ENCODE measurements at places on chromosomes 1 and 21.

GRCh38 chr1:107450899-107451664, 310.2 kb downstream of the NTNG1 start:
- peak; percentile 80 for DNase-seq

DNA sequence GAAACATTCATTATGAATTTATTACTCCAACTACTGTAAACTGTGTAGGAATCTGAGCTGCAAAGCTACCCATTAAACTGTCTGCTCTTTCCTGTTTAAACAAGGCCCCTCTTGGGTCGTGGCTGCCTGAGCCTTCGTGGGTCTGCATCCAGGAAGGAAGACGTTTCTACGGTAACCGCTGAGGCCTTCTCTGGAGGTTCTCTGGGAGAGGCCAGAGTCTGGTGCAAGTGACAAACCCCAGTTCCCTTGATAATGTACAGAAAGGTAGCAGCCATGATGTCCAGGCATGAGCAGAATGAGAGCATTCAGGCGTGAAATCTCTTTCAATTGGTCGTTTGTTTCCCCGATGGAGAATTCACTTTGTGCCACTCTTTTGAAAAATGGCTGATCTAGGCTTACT, 350.2 kb downstream of the PLPP3 start:
- no peak for DNase-seq

GRCh38 chr1:172944931-172945330, 105.8 kb downstream of the TNFSF18 start:
- DNase-seq, result no peak

GRCh38 chr1:99957818-99958217, 12.0 kb upstream of the SLC35A3 start:
- no peak for DNase-seq

- DNase-seq, result no peak
Observed at GRCh38 chr1:108636876-108637275, 24.0 kb downstream of the HENMT1 start.

- DNase-seq, result no peak
Observed at GRCh38 chr21:37410639-37411038, 44.1 kb downstream of the DYRK1A start.

- no peak for DNase-seq
Observed at GRCh38 chr1:3922201-3922725, 22.2 kb upstream of the C1orf174 start.

DNA sequence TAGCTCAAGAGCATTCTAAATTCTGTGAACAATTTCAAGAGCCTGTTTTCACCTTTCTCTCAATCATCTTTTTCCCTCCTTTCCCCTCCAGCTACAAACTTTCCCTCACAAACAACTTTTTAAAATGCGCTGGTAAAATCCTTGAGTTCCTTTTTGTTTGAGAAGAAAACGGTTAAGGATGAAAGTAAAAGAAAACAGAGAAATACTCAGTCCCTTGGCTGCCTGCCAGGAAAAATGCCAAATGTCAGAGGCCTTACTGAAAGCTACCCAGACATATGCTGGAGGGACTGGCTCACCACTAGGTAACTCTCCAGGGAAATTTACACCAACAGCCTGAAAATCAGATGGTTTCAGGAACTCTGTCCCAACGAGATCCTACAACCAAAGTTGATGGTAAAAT, 11.0 kb upstream of the SERBP1 start:
- no peak for DNase-seq

DNA sequence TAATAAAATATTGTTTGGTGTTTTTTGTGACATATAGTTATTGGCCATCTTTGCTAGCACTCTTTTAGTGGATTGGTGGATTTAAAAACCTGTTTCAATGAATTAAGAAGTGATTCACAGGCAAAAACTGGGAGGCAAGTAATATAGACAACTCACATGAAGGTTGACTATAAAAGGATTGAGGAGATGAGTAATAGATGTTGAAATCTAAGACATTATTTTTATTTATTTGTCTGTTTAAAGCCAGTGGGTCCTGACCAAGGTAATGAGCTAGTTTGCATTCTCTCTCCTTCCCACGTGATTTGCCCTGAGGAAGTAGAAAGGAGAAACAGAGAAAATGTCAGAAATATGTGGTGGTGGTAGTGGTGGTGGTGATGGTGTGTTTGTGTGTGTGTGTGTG, 351.5 kb upstream of the ZP4 start:
- no peak for DNase-seq

DNA sequence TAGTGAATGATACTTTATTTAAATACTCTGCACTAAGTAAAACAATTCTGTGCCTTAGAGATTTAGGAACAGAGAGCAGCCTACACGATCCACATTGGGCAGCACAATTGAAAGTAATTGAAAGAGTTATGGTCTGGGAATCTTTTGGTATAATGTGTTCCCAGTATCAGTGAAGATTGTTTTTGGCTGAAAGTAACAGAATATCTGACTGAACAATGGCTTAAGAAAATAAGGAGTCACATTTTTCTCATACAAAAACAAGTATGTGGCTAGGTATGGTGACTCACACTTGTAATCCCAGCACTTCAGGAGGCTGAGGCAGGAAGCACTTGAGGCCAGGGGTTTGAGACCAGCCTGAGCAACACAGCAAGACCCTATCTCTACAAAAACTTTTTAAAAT, 306.2 kb downstream of the NFIA start:
- DNase-seq, result no peak

GRCh38 chr1:16132325-16132785, 23.5 kb downstream of the EPHA2 start:
- no peak for DNase-seq

DNA sequence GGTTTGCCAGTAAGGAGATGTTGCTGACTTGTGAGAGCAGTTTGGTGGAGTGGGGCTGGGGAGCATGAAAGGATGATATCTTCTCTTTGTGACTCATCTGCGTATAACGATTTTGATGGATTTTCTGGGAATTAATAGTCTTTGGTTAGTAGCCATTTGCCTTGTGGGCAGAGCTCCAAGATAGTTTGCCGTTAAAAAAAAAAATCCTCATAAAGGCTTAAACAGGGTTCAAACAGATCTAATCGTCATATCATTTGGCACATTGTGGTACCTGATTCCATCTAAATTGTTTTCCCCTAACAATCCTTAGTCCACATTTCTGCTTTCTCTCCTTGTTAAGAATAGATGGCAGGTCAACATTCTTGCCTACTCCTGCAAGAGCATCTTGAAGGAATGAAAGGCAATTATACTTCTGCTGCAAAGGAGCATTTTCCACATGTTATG, 168.0 kb downstream of the PPP1R12B start:
- no peak for DNase-seq

- DNase-seq, result no peak
Observed at GRCh38 chr21:45825219-45825618, 156.4 kb upstream of the COL6A1 start.

DNA sequence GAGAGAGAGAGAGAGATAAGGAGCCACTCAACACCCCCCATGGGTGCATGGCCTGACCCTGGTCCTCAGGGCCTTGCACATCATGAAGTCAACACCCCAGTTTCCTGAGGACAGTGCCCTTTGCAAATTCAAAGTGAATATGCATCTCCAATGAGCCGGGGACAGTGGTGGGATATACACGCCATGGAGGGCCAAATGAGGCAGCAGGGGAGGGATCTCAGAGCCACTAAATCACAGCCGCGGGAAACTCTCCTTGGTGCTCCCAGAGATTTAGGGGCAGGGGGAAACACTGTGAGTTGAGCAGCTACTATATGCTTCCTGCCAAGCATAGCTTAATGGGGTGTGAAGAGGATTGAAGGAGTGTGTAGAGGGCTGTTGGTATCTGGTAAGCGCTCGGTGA, 35.5 kb downstream of the MATN1 start:
- DNase-seq, result no peak

GRCh38 chr1:37868466-37868865, 9.1 kb upstream of the MTF1 start:
- DNase-seq, result no peak

- DNase-seq, result no peak
Observed at GRCh38 chr1:3018051-3018471, 3.2 kb upstream of the ACTRT2 start.

DNA sequence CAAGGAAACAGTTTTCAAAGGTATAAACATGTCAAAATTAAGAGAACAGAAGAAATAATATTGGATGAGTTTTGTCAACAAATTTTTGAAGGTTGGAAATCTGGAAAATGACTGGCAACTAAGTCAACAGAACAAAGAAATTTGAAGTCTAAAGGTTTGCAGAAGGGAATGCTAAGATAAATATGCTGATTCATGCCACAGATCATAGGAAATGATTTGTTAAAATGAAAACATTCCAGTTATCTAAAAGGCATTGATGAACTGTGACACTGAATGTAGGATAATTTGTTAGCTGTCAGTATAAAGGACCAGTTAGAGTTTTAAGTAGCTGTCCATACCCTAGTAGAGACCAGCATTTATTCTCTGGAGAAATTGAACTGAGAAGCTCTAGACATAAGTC, 157.9 kb upstream of the CHRM3 start:
- DNase-seq, result no peak

DNA sequence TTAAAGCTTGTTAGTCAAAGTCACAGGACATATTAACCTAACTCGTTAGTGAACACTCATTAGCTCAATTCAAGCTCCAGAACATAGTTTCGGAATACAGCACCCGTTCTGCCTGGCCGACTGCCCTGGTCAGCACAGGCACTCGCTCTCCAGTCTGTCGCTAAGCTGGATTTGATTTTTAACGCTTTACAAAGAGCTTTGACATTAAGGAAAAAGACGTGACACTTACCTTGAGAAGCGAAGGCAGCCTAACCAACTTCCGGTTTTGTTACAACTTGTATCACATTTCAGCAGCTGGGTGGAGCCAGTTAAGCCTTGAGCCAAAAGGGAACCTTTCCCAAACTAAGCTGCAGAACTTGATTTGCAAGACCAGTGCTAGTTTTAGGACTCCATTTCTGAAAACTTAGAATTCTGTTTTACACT, at the start of gene FRRS1:
FRRS1 (minus strand) TSS at position 258 of the 423 bp plus-strand sequence. CDS start 17,867 bp downstream, outside the sequence.
- DNase-seq, result peak; percentile 67
